ENCODE measurements at places on chromosomes 7 and 10.

DNA sequence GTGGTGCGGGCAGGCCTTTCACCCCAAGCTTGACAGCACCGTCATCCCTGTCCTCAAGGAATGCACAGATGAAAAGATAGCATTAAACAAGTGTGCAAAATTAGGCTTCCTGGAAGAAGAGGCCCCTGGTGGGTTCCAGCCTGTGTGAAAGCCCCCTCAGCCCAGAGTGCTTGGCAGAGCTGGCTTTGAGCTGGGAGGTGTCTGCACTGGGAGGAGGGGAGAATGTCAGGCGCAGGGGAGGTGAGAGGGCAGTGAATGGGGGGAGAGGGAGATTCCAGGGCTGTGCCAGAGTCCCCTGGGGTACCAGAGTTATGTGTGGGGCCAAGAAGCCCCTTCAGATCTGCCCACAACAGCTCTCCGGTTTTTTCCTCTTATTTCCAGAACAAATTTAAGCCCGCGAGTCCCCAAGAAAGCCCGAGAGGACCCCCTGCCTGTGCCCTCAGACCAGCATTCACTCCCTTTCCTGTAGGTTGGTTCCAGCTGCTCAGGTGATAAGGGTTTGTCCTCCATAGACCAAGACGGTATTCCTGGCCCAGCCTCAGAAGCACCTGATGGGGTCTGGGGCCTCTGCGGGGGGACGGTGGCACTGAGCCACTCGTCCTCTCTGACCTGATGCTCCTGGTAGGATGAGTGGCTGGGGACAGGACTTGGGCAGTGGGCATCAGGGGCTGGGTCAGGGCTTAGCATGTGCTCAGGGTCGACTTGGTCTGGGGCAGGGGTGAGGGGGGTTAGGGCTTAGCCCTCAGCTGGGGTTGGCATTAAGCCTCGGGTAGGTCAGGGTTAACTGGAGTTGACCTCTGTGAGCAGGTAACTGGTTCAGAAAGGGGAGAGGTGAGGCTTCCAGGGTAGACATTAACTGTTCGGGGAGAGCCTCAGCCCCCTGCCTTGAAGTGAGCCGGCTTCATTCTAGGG lies 43.4 kb downstream of the ADCYAP1R1 start:
- DNase-seq: no peak

- DNase-seq: no peak
These were observed 34.4 kb downstream of the WIPF3 start for GRCh38 chr7:29840701-29841100.

GRCh38 chr10:11663763-11664555 lies 52.5 kb upstream of the USP6NL start:
- DNase-seq: no peak

- DNase-seq: peak; percentile 35
These were observed 815 bp downstream of the CCSER2 start for GRCh38 chr10:84329196-84329611.

- peak; percentile 47 for DNase-seq
These were observed 87.0 kb downstream of the SGMS1 start for GRCh38 chr10:50536617-50537240.

DNA sequence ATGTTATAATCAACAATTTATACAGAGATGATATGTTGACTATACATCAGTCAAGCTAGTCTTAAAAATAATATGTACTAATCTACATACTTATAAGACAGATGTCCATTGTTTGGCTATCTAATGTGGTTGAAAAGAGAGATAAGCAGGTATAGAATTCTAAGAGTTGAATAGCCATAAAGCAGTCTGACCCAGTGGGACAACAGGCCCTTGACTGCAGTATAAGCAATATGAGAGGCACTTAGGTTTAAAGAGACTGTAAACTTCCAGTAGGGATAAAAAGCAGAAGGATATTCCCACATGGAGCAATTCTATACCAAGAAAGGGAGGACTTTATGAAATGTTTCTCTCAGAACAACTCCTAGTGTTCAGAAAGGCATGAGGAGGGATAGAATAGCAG lies 139.3 kb downstream of the ELAPOR2 start:
- no peak for DNase-seq

DNA sequence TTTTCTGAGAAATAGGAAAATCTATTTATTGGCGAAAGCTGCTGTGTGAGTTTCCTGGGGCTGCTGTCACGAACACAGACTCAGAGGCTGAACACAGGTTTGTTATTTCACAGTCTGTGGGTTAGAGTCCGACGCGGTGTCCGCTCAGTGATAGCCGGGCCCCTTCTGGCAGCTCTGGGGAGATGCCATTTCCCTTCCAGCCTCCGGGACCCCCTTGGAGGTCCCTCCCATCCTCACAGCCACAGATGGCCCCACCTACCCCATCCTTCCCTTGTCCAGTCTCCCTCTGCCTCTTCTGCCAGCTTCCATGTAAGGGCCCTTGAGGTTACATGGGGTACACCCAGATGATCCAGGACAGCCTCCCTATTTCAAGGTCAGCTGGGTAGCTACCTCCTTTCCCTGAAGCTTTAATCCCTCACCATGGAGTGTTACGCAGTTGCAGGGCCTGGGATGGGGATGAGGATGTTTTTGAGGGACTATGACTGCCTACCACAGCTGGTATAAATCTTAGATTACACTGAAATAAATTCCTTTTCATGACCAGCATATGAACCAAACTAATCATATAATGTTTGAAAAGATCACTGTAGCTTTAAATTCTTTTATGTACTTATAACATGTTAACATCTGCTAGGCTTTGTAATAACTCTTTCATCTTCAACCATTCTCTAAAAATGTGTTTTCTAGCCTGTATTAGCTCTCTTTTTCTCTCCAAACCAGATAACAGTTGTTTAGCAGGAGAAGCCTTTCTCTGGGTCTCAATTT lies 98.5 kb downstream of the WDR37 start:
- no peak for DNase-seq

DNA sequence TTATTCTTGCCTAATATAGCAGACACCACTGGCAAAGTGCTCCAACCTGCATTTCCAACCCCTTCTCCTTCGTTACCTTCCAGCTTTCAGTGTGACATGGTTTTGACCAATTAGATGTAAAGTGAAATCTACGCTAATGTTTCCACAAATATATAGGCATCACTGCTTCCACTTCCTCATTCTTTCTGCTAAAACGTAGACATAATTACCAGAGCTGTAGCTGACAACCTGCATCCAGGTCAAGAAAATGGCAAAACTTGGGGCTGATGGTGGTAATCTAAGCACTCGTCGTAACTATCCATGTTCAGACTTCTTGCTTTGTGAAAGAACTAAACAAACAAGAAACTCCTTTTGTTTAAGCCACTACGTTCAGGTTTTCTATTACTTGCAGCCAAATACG lies 41.8 kb upstream of the COL1A2 start:
- DNase-seq: no peak

DNA sequence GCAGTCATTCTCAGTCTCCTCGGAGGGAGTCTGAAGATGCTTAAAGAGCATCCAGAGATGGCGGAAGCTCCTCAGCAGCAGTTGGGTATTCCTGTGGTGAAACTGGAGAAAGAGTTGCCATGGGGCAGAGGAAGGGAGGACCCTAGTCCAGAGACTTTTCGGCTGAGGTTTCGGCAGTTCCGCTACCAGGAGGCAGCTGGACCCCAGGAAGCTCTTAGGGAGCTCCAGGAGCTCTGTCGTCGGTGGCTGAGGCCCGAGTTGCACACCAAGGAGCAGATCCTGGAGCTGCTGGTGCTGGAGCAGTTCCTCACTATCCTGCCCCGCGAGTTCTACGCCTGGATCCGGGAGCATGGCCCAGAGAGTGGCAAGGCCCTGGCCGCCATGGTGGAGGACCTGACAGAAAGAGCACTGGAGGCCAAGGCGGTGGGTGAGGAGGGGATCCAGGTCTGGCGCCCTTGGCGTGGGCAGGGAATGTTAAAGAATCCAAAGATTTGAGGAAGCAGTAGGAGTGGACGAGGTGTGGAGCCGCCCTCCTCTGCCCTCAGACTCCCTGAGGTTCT lies 2.9 kb downstream of the ZSCAN25 start:
- DNase-seq: no peak

GRCh38 chr10:132448248-132448731 lies 51.3 kb downstream of the PWWP2B start:
- DNase-seq: peak; percentile 56

GRCh38 chr10:51985336-51985735 lies 285.9 kb upstream of the CSTF2T start:
- DNase-seq: no peak

- no peak for DNase-seq
These were observed 341.0 kb downstream of the AUTS2 start for GRCh38 chr7:69939317-69939716.
